ENCODE measurements at places on chromosomes 7 and 10. TPM values are rescaled to one million over a fixed set of nuclear protein-coding genes. Genes with fewer than 3 reads are reported as not detected.

Gene SPDYE2B
- total RNA-seq = not detected

- DNase-seq = no peak
These were observed 62.4 kb downstream of the INHBA start for GRCh38 chr7:41640487-41640886.

DNA sequence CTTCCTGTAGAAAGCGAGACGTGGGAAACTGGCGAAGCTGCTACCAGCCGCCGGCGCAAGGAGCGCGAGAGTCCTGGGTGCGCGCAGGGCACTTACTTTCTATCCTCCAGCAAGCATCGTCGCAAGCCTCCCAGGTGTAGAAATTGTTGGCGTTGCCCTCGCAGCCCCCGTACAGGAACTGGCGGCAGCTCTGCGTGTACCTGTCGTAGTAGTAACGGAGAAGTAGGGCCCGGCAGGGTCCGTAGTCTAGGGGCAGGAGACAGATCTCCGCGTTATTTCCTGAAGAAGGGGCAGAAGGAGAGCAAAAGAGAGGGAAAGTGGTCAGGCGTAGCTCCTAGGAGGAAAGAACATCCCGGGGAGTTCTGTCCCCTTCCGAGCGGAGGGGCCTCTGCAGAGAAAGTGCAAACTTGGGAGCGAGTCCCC lies 501 bp downstream of the TFPI2 start:
- DNase-seq = no peak

- DNase-seq = no peak
These were observed 94.1 kb downstream of the LRRN3 start for GRCh38 chr7:111184987-111185386.

Gene NET1
- 58.3 TPM for total RNA-seq

- no peak for DNase-seq
These were observed 76.8 kb downstream of the DIP2C start for GRCh38 chr10:612696-613095.
